SIG-M5 (cell line): ENCODE measurements at places on chromosomes 5 and 9.

- DNase-seq, result no peak
Measured at GRCh38 chr5:37184748-37185364, 64.3 kb downstream of the CPLANE1 start.

DNA sequence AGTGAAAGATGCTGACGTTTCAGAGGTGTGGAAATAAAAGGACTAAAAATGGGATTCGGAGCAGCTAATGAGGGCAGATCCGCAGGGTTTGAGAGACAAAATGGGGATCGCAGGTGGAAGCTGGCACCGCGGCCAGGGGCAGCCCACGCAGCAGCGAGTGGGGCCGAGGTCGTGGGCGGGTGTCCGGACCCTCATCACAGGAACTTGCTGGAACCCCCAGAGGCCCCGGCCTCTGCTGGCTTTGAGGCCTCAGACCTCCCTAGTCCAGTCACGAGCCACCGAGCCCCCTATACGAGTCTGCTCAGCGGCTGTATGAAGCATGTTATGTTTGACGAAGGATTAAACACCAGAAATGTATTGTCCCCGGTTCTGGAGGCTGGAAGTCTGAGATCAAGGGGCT lies 45.8 kb upstream of the FCN1 start:
- DNase-seq, result no peak

DNA sequence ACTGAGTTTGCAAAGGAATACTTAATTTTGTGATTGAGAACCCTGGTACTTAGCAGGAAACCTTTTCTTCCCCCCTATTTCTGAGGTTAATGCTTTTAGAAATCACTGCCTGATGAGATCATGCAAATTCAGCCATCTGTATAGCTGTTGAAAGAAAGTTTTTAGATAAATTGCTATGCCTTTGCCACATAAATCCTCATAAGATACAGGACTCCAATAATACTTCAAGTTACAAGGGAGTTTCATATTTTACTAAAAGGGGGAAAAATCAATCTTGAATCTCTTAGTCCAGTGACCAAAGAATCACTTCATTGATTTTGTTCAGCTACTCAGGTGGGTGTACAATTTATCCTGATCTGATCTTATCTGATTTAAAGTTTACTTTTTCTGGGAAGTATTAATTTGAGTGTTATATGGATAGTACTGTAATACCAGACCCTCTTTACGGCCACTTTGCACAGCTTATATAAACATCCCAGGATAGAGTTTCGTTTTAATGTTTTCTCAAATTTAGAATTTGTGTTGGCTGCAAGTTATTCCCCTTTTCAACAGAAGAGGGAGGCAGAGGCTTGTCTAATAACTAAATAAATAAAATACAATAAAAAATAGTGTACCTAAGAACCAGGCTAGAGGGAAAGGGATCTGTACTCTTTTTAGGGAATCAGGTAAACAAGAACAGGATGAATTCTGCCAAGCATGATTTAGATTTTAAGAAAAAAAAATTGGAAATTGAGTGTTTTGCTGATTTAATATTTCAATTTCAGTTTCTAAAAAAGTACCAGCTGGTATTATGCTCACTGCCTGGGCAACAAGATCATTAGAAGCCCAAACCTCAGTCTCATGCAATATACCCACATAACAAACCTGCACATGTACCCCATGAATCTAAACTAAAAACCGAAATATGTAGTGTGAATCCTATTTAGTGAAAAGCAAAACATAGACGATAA lies 69.1 kb downstream of the PSAT1 start:
- no peak for DNase-seq

DNA sequence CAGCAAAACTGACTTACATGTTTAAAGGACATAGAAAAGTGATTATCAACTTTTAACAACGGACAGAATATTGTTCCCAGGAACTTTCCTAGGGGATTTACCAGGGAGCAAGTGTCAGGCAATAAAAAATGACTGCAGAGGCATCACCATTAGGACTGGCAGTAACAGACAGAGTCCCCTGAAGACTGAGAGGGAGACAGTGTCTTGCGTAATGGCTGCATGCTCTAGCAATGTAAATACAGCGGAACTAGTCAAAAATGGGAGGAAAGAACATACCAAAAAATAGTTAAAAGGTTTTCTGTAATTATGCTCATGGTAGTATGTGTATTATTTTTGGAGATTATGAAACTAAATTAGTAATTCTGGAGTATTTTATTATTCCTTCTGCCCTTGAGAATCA lies 181.8 kb downstream of the CRB2 start:
- no peak for DNase-seq

GRCh38 chr9:79800578-79800977 lies 228.8 kb downstream of the TLE4 start:
- no peak for DNase-seq

- no peak for DNase-seq
Measured at GRCh38 chr5:73298251-73298771, 125.3 kb downstream of the TMEM174 start.

DNA sequence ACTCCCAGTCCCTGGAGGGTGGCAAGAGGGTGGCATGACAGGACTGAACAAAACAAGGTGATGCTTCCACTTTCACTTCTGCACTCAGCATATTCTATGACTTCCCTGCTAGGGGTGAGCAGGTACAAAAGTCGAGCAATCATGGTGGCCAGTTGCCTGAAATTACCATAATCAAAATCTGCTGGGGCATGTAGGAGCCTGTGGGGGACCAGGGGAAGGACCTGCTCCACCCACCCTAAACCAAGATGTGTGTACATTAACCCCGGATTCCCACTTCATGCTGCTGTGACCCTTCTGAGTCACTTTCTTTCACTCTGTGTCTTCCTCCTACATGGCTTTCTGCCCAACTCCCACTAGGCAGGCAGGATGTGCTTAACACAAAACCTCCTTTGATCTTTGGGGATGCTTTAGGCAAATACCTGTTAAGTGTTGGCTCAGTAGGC lies 73.3 kb upstream of the PHF24 start:
- DNase-seq, result no peak

- DNase-seq, result no peak
Measured at GRCh38 chr9:126335837-126336735, 9.5 kb downstream of the MVB12B start.

DNA sequence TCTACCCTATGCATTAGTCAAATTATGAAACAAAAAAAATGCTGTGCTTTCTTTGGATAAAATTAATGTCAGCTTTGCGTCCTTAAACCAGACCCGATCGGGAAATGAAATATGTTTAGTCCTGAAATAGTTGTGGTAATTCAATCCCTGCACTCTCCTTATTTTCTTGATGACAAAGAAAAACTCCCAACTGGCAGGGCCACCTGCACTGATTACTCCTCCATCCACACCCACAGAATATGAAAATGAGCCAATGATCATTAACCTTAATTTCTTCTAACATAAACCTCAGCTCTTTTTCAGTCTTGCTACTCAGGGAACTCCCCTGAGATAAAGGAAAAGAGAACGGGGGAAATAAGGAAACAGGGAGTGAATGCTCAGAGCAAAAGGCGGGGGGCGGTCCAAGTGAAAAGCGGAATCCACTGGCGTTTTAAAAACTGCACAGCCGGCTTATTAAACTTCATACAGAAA lies 245.3 kb downstream of the BNC2 start:
- DNase-seq, result no peak

DNA sequence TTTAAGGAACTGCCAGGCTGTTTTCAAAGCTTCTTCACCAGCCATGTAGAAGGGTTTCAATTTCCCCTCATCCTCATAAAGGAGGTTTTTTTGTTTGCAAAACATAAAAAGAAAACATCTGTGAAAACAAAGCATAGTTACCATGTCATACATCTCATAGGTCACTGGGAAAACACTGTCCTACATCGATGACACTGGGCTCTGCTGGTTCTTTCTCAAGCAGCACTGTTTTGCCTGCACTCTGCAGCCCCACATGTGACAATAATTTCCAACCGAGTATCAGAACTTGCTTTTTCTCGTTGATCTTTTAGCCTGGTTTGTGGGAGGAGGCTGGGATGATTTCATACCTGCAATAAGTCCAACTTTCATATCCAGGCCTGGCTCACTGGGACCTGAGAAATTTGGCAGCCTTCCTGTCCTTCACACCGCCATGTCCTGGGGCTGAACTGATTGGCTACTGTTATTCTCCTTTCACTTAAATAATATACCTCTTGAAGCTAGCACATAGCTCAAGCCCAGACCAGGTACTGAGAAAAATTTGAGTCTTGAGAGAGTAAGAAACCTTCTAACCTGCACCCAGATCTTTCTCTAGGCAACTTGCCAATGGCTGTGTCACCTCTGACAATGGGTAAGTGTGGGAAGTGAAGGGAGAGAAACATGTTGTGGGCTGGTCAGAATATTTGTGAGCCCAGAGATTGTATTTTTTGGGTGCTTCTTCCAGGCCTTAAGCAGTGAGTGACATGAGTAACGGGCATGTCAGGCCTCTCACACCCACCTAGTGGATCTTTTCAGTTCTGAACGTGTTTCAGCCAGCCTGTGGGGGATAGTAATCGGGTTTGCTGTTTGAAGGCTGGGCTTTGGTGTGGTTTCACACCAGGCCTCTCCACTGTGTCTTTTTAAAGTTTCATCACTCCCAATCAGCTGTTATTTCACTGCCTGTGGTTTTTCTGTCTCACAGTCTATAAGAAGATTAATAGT lies 502.8 kb downstream of the NTRK2 start:
- DNase-seq, result no peak

DNA sequence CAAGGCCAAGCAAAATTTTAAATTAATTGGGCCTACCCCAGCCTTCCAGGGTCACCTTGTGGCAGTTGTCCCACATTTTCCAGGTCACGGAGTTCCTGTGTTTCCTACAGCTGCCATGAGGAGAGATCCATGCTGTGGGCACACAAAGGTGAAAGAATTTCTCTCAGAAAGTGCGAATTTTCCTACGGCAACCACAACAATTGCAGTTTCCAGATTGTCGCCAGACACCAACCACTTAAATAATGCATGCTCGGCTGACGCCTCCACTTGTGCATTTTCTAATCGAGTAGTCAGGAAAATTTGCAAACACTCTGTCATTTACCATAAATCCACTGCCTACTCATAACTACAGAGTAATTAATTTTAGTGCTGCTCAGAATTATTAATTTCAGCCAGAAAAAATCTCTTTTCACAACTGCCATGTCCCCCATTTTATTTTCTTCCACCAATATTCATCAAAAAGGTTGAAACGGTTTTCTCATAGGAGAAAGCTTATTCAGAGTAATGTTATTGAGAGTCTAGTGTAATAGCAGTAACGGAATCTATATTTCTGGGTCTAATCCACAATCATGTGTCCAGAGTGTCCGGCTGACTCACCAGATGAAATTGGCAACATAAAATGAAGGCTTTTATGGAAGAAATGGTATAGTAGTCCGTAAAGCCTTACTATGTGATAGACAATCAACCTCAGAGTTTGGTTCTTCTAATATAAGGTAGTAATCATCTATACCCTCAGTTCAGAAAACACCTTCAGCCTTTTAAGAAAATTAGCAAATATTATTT lies 389.8 kb downstream of the NR2F1-AS1 start:
- no peak for DNase-seq
